ENCODE measurements at places on chromosomes 12 and 14.

DNA sequence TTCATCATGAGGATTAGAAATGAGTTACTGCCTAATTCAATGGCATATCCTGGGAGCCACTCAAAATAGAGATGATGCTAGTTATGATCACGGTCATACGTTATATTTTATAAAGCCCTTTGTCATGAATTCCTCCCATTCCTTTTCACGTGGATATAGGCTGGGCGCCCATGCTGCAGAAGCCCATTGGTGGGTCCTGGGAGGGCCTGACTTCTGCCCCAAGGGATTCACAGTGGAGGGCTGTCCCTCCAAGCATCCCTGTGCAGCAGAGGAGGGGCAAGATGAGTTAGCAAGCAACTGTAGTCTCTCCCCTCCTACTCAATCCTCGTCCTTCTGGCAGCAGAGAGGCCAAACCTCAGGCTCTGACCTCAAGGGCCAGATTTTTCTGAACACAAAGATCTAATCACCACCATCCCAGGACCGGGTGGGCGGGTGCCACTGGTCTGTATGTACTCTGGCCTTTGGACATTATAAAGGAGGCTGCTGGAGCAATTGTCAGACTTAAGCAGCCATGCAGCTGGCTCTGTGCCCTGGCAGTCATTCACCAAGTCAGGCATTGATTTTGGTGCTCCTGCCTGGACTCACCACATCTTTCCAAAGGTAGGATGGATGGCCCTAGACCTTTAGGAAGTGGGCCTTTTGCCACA lies 8.6 kb downstream of the GLTP start:
- DNase-seq: no peak

DNA sequence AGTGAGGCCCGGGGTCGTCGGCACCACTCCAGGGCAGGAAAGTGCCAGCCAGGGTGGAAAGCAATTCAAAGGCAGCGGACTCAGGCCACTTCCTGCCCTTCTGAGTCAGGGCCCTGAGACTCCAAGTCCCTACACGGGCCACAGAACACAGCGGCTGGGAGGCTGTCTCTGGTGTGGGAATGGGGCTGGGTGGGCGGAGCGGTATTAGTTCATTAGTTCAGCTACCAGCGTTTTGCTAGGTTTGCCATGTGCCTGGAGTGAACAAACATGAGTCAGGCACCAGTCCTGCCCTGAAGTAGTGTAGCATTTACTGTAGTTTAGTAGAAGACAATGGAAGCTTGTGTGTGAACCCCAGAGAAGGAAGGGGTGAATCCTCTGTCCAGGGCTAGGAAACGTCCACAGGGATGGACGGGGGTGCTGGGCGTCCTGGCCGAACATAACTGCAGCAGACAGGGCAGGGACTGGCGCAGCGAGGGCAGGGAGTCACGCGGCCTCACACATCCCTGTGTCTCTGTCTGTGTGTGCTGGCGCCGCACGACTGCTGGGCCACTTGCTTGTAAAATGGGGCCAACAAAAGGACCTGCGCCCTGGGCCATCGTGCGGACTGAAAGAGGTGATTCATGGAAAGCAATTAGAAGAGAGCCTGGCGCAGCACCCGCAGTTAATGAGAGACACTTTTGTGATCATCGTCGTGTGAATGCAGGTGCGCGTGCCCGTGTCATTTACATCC lies 186.4 kb upstream of the PRMT8 start:
- peak; percentile 81 for DNase-seq

GRCh38 chr12:52630008-52630500 lies 11.7 kb upstream of the KRT73 start:
- no peak for DNase-seq

GRCh38 chr14:79056879-79057278 lies 886.7 kb downstream of the NRXN3 start:
- DNase-seq: no peak

GRCh38 chr14:63470962-63471793 lies 72.0 kb downstream of the PPP2R5E start:
- DNase-seq: no peak

DNA sequence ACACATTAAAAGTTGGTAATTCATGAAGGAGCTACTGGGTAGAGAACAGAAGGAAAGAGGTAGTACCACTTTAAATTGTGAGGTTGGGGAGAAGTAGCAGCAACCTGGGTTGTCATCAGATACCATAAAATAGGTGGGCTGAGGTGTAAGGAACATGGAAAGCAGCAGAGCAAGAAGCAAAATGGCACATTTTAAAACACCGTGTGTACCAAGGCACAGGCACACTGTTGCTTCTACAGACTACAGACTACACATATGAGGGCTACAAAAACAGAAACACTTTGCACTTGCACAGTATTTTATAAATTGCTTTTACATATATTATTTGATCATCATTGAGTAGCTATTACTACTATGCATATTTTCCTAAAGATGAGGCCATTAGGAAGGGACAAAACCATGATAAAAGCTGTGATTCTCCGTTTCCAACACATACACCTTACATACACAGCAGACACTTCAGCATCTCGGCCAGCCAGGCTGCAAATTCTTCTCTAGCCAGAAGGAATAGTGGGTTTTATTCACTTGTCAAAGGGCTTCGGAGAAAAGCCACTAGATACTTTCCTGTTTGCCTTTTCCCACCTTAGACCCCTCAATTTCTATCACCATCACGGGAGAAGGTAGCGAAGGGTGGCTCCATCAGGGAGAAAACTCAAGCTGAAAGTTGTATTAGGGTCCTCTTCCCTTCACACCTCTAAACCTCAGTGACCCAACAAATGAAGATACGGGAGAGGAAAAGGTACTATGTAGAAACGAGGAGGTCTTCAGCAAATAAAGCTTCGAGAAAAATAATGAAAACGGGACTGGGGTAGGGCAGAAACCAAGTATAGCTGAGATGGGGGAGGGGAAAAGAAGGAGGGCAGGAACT lies 1.6 kb downstream of the PYM1 start:
- no peak for DNase-seq

GRCh38 chr12:94980577-94980976 lies 22.9 kb downstream of the NDUFA12 start:
- DNase-seq: no peak

DNA sequence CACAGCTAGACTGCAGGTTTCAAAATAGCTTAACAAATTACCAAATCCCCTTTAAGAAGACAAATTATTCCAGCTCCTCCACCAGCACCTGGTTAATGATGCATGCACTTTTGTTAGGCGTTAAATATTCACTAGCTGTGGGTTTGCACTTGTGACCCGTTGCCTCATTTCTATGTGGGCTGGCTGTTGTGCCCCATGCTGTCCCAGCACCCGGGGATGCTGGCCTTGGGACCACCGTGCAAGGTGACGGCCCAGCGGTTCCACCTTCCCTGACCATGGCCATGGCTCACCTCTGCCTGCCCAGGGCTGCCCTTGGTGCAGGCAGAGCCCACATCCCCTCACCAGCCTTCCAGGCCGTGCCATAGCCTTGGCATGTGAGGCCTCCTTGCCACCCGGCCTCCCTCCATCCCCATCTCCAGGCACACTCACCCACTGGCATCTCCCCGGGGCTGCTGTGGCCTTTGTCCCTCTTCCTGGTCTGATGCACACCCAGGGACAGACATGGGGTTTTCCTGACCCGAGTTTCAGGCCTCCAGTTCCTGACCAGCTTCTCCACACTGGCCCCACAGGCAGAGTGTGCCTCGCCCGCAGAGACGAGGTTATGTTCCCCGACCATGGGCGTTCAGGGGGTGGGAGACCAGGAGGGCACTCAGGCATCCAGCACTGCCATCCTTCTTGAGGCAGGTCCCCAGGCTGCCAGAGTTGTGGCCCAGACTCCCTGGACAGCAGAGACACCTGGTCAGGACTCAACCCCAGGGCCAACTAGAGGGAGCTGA lies 20.3 kb upstream of the C14orf180 start:
- no peak for DNase-seq

GRCh38 chr14:92847278-92847677 lies 53.2 kb downstream of the GOLGA5 start:
- DNase-seq: no peak

GRCh38 chr14:90924621-90925340 lies 108.6 kb upstream of the TTC7B start:
- DNase-seq: peak; percentile 3

DNA sequence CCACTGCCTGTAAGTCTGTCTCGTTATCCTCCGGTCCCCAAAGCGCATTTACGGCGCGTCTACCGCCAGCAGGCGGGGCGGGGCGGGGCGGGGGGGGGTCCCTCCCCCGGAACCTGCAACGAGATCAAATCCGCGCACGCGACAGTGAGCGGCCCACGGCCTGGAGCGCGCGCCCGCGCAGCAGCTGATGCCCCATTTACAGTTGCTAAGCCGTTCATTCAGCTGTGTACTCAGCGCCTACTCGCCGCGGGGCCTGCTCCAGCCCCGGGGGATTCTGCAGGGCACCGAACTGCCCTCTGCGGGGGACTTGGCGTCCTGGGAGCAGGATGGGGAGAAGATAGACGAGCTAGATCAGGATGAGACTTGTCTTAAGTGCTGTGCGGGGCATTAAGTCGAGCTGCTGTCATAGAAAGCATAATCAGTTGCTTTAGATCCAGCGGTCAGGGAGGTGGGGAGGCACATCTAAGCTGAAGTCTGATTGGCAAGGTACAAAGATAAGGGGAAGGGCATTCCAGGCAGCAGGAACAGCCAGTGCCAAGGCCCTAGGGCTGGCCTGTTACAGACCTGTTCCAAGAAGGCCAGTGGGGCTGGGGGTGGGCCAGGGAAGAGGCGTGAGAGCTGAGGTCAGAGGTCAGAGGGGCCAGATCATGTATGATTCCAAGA lies 1.4 kb upstream of the CCDC85C start:
- DNase-seq: no peak

GRCh38 chr14:97164021-97164420 lies 366.8 kb downstream of the VRK1 start:
- no peak for DNase-seq

GRCh38 chr14:71918955-71919354 lies 13.3 kb upstream of the RGS6 start:
- no peak for DNase-seq

DNA sequence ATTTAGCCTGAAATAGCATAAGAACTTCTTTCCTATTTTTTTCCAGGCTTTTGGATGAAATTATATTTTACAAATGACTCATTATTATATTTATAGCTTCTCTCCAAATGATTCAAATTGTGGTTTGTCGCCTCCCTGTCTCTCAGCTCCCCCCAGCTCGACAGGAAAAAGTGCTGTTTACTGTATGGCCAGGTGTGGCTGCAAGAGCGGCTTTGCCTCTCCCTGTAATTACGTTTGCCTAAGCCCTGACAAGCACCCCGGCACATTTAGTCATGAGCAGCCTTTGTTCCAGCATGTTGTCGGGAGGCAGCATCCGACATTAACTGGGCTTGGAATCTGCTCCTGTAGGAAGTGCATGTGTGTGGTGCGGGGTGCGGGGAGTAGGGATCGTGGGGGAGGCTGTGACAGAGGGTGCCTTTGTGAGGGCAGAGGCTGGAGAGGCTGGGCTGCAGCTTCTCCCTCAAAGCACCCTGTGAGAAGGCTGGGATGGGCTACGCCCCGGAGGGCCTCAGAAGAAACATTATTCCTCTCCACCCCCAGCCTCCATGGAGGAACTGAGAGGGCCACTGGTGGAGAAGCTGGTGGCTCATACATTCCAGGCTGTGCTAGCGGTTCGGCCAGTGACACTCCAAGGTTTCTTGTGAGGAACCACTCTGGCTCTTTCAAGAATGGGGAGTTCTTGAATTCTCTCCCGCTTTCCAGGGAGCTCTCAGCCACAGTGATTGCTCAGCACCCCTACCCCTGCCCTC lies 42.1 kb upstream of the CTDSP2 start:
- peak; percentile 43 for DNase-seq

DNA sequence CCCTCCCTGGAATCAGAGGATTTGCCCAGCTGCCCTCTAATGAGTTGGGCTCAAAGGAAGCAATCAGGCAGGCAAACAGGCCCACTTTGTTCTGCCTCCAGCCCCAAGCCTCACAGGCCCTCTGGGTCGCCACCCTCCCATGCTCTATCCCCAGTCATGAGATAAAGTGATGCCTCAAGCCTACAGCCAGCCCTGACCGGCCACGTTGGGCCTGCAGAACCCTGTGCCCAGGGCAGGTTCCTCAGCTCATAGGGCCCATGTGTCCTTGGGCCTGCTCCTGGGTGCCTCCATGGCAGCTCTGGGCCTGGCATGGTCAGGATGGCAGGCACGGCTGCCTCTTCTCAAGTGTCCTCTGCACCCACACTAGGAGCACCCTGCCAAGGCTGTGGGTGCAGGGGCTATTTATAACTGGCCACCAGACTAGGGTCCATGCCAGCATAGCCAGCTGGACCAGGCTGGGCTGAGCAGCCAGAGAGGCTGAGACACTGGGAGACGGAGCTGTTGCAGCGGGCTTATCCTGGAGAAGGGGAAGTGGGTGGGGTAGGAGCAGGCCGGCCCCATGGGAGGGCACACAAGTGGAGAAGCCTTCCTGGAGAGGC lies 20.2 kb downstream of the HDAC7 start:
- no peak for DNase-seq

DNA sequence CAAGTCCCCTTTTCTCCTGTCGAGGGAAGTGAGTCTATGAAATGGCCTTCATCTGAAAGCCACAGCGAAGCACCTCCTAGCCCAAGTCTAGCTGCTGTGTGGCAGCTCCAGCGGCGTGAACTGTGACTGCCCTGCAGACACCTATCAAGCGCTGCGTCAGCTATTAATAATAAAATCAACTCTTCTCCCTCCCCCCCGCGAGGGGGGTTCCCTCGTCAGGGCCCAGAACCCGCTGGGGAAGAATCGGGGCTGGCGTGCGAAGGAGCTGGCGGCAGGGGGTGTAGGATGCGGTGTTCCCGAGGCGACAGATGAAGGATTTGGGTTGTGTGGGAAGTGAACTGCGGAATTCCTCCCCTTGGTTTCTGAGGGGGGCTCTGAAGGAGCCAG lies 662 bp upstream of the ATP2A2 start:
- no peak for DNase-seq

DNA sequence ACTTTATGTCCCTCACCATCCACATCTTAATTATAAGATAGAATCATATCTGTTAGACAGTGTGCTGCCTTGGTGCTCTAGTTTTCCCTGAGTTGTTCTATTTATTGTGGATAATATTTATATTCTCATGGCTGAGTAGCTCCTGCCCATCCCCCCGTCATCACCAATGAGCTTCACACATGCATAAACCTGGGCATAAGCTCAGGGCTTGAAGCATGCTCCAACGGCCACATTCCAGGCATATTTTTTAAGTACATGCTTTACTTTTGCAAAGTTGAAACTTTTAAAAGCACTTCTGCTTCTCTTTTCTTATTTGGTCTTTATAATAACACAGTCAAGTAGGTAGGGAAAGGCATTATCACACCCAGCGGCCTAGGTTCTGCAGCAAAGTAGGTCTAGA lies 3.4 kb upstream of the FBXO34 start:
- no peak for DNase-seq

DNA sequence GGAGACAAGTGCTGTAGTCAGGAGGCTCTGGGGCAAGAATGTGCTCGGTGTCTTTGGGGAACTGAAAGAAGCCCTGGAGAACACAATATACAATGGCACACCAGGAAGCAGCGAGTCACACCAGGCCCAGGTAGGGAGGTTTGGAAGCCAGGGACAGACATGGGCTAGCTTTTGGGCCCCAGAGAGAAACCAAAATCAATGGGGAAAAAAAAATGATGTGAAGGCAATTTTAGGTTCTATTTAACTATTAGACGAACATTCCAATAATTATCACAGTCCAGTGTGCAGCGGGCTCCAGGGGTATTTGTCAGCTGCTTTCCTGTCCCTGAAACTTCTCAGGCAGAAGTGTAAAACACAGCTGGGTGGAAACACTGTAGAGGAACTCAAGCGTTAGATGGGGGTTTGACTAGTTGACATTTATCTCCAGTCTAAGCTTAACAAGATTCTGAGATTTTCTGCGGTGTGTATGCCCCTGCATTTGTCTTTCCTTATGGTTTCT lies 21.8 kb upstream of the EGLN3 start:
- DNase-seq: no peak

Measured in stromal cell of bone marrow (primary cell).